CD4-positive, alpha-beta T cell treated with Interleukin-12 subunit alpha and Interleukin-12 subunit beta, for 1 hour (primary cell): ENCODE measurements at places on chromosomes 16 and 17.

DNA sequence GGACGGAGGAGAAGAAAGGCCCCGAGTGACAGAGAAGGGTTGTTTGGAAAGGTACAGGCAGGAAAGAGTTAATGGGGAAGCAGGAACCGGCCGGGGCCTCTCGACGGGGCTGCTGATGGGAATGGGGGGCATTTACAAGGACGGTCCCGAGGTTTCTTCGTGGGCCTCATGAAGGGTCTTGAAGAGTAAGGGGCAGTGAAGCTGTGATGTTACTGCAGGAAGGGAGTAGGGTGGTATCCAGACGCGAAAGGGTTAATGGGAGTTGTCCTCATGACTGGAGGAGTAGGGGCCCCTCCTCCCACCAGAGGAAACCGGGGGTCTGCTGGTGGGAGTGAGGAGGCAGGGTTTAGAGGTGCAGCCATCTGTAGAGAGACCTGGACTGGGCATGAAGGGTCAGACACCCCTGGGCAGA, 481 bp downstream of the PDK2 start:
- DNase-seq = no peak

DNA sequence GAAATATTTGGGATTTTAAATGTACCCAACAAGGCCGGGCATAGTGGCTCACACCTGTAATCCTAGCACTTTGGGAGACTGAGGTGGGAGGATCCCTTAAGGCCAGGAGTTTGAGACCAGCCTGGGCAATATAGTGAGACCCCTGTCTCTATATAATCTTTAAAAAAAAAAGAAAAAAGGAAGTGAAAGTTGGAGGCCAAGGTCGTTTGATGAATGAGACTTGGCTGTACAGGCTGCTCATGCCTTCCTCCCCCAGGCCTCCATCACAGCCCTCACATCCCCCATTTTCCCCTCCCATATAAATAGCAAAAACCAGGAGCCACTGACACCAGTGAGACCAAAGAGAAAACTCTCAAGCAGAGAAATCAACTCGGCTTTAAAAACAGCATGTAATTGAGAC, 3.3 kb upstream of the CA7 start:
- no peak for DNase-seq

DNA sequence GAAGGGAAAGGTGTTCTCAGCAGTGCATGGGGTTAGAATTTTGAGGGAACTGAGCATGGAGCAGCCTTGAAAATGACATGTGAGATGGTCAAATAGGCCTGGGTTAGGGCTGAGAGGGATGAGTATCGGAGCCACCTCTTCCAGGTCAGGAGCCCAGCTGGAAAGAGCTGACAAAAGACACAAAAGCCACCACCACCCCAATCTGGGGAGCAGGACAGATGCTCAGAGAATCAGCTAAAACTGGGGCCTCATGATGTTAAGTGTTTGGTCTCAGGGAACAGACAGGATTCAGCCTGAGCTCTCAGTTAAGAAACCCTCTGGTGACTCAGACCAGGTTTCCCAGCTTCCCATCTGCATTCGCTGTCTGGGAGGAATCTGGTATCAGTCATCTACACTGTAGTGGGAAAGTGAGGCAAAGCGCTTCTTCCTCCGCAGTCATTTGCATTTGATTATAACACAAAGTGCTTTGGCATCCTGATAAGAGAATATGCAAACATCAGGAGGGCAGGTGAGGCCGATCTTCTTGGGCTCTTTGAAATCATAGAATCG, 2.6 kb downstream of the WNT9B start:
- DNase-seq = no peak

GRCh38 chr17:4407216-4407615, 26.5 kb upstream of the SPNS3 start:
- DNase-seq = no peak

- DNase-seq = no peak
Measured at GRCh38 chr16:83046664-83047063, 419.9 kb downstream of the CDH13 start.

DNA sequence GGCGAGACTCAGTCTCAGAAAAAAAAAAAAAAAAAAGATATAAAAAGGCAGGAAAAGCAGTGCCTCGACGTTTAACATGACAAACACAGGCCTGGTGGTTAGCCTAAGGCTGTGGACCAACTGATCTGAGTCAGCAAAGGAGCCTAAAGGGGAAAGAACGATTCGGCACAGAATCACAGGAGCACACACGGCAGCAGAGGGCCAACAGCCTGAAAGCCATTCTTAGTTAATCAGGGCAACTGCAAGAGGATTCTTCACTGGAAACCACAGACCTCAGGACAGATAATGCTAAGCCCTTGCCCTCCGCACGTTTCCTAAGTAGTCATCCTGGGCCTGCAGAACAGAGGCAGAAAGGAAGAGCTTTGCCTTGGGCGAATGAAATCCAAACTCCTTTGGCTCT, 14.7 kb downstream of the TMEM11 start:
- DNase-seq = no peak

GRCh38 chr16:1763521-1764511, 7.5 kb downstream of the NME3 start:
- no peak for DNase-seq

DNA sequence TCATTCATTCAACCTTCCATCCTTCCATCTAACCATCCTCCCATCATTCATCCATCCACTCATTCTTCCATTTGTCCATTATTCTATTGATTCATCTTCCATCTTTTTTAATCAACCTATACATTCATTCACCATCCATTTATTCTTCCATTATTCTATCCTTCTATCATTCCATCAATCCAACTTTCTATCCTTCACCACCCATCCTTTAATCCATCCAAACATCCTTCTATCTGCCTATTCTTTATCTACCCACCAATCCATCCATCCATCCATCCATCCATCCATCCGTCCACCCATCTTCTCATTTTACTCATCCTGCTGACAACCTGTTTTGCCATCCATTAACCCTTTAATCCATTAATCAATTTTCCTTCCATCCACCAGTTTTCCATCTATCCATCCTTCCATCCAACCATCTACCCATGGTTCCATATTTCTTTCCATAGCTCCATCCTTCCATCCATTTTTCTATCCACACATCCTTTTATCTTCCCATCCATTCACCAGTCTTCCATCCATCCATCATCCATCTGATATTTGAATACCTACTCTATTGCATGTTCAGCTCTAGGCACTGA, 21.8 kb upstream of the WFDC1 start:
- no peak for DNase-seq

GRCh38 chr16:3836641-3837040, 43.9 kb downstream of the CREBBP start:
- no peak for DNase-seq

DNA sequence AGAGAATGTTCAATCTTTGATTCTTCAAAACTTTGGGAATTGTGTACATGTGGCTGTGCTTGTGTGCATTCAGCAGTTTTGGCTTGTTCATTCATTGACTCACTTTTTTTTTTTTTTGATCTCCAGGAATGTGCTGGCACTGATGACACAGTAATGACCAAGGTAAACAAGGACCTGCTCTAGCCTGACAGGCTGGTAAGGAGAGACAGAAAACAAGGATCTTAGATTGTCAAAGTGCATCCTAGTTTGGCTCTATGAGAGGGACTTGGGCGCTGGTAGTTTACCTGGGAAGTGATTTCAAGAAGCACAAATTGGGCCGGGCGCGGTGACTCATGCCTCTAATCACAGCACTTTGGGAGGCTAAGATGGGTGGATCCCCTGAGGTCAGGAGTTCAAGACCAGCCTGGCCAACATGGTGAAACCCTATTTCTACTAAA, 233.1 kb upstream of the WSCD1 start:
- no peak for DNase-seq

GRCh38 chr16:8966817-8967131, 3.1 kb upstream of the USP7 start:
- DNase-seq = no peak

DNA sequence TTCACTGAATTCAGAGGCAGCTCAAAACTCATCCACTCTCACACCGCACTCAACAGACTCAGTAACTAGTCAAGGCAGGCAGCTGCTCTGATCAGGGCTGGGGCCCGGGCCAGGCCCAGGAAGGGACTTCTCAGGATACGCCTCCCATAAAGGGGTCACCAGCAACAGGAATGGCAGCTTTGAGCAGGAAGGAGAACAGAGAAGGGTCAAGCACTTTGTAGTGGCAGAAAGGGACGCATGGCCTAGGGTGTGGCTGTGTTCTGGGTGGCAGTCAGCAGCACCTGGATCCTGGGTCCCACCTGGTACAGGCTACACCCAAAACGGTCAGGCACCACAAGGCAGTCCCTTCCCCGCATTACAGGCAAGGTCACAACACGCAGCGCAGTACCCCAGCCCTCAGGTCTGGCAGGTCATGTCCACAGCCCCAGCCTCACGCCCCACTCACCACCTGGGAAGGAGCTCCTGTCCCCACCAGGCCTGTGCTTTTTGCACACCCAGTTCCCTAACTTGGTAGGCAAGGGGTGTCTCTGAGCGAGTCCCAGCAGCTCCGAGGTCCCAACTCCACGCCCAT, 99.7 kb downstream of the ZNF778 start:
- DNase-seq = no peak

DNA sequence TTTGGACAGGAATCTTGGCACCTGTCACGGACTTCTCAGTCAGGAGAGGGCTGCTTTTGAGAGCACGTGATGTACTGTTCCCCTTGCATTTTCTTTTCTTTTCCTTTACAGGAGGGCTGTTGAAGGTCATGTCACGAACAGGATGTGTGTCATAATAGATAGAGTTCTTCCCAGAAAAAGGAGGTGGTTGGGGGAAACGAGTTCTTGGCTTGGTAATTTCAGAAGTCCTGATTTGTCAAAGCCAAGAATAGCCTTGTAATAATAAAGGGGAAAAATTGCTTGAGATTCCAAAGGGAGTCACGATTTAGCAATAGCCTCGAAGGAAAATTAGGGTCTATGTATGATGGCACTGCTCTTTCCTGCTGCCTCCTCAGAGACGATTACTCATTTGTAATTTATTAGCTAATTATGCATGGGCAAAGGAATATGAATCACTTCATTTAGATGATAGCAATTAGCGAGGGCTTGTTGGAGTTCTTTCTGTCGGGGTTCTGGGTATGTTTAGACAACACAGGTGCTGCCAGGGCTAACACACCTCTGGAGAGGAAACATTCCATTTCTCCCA, 277.7 kb upstream of the N4BP1 start:
- no peak for DNase-seq

DNA sequence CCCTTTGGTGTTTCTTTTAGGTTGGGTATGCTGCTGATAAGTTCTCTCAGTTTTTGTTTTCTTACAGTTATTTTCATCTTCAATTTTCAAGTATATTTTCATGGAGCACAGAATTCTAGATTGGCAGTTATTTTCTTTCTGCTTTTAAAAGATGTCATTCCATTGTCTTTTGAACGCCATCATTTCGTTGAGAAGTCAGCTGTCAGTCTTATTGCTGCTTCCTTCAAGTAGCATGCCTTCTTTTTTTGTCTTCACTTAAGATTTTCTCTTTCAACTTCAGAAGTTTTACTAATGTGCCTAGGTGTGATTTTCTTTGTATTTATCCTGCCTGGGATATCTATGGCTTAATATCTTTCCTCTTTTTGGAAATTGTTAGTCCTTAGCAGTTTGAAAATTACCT, 262.2 kb upstream of the PMFBP1 start:
- no peak for DNase-seq

DNA sequence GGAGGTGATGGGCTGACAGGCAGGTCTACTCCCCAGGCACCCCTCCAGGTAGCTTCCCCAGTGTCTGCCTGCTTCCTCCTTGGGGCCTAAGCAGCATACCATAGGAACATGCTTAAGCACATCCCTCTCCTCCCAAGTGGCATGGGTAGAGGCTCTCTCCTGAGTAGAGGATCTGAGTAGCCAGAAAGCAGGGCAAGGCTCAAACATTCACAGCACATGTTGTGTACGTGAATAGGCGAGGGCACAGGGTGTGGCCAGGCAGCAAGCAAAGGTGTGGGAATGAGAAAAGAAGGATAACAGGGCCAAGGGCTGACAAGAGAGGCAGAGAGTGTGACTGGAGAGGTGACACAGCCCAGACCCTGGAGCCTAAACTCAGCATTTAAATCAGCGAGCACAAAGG, 29.7 kb upstream of the GFOD2 start:
- no peak for DNase-seq

DNA sequence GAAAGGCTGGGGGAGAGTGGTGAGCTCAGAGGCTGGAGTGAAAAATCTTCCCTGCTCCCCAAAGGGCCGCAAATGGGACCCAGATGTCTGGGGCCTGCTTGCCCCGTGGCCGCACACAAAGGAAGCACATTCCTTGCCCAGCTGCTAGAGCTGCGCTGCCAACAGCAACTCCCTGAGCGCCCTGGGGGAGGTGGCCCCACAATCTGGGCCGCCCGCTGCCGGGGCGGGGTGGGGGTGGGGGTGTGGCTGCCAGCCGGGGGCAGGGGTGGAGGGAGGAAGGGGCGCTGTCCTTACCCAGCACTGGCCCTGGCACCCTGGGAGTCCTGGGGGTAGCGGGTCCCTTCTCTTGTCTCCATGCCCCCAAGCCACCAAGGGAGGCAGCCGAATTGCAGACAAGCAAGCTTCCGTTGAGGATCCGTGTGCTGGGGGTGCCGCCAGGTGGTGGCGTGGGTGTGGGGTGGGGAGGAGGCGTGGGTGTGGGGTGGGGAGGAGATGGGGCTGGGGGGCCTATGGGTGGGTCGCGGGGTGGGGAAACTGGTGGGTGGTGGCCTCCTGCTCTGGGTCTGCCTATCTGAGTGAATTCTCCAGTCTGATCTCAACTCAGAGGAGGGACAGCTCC, 48.4 kb upstream of the PABPN1L start:
- DNase-seq = no peak

- DNase-seq = no peak
Measured at GRCh38 chr16:2231016-2231931, 5.0 kb upstream of the DNASE1L2 start.

- no peak for DNase-seq
Measured at GRCh38 chr16:71526111-71526631, at the start of gene CHST4. Gene CHST4 (plus strand): TSS chr16:71526426. CDS start chr16:71536678, 10,252 bp downstream.
